H1 (cell line): ENCODE measurements at places on chromosomes 12 and 14. TPM values are rescaled to one million over a fixed set of nuclear protein-coding genes. Genes with fewer than 3 reads are reported as not detected.

DNA sequence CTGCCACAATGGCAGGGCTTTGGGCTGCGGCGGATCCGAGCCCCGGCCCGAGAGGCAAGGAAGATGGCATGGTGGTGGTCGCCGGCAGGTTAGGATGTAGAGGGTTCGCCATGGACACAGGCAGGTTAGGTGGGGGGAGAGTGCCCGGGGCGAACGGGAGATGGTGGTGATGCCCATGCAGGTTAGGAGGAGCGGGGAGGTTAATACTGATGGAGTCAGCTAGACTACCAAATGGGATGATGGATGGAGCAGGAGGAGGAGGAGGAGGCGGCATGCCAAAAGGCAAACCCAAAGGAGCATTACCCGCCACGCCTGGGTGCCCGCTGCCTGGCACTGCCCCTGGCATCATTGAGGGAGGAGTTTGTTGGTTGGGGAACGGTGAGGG lies 6.2 kb downstream of the MYL6 start:
- DNase-seq: no peak
- H3K36me3 ChIP-seq: peaks cover 86% of the 10 kb centered on the region
- no peaks in the 10 kb centered on the region for H3K27me3 ChIP-seq

DNA sequence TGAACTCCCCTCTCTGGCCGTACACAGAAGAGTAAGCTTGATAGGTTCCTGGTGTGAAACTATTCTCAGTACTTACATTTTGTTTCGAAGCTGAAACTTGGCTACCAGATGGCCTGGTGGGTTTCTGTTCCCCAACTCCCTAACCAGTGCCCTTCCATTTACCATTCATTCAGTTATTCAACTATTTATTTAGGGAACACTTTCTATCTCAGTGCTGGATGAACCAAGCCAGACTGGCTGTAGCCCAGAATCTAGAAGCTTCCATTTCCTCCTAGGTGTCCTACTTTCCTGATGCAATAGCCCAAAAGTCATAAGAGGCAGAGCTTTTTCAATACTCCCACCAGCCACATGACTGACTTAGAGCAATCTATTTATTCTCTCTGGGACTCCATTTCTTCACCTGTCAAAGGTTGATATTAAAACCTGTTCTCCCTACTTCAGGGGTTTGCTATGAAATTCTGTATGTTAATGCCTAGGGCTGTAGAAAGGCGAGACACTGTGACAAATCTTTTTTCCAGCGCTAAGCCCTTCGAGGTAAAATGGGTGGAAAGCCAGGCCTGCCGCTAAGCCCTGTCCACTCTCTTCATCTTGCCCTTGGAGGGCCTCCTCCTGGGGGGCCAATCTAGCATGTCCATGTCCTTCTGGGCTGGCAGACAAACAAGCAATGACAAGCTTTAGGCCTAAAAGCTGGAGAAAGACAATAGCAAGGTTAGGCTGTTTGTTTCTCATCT lies 8.1 kb upstream of the IRF2BPL start:
- no peaks in the 10 kb centered on the region for H3K36me3 ChIP-seq
- H3K4me1 ChIP-seq: peaks cover 26% of the 10 kb centered on the region
- DNase-seq: no peak
- no peak overlapping the region for H3K4me3 ChIP-seq
- 0 out of 2 replicates have a peak, but pooled peaks cover 4% of the 10 kb centered on the region for H3K27me3 ChIP-seq
- no peak overlapping the region for H3K27ac ChIP-seq

Gene FAM186B
- total RNA-seq: 0.21 and 0.73 TPM in 2 replicates

DNA sequence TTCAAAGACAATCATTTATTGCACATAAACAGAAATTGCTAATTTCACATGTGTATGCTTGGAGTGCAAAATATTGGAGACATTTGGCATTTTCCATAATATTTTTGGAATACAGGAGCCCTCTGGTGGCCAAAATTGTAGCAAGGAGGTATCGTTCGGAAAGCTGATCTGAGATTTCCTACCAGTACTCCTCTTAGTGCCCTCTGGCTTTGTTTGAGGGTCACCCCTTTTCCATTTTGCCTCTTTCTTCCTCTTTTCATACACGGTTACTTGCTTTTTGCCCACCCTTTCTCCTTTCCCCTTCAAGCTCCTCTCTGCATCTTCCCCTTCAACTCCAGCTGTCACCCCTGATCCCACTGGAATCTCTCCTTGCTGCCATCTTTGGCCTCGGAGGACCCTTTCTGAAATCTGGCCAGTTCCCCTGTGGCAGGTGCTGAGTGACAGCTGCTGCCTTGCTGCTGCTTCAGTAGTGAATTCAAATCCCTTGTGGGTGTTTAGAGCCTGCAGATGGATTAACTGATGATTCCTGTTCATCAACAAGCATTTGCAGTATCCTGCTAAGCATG lies 164.6 kb upstream of the PARP11 start:
- H3K4me3 ChIP-seq: no peak overlapping the region
- H3K4me1 ChIP-seq: peaks cover 3% of the 10 kb centered on the region; the same call in 1 of the 2 replicates
- no peaks in the 10 kb centered on the region for H3K36me3 ChIP-seq

Gene CSRP2
- 227 and 228 TPM in 2 replicates for total RNA-seq

- no peak for DNase-seq
- no peaks in the 10 kb centered on the region for H3K36me3 ChIP-seq
- no peak overlapping the region for H3K27ac ChIP-seq
- H3K27me3 ChIP-seq: no peaks in the 10 kb centered on the region
- no peaks in the 10 kb centered on the region for H3K4me1 ChIP-seq
Measured at GRCh38 chr12:96882862-96883261, 24.2 kb upstream of the NEDD1 start.

DNA sequence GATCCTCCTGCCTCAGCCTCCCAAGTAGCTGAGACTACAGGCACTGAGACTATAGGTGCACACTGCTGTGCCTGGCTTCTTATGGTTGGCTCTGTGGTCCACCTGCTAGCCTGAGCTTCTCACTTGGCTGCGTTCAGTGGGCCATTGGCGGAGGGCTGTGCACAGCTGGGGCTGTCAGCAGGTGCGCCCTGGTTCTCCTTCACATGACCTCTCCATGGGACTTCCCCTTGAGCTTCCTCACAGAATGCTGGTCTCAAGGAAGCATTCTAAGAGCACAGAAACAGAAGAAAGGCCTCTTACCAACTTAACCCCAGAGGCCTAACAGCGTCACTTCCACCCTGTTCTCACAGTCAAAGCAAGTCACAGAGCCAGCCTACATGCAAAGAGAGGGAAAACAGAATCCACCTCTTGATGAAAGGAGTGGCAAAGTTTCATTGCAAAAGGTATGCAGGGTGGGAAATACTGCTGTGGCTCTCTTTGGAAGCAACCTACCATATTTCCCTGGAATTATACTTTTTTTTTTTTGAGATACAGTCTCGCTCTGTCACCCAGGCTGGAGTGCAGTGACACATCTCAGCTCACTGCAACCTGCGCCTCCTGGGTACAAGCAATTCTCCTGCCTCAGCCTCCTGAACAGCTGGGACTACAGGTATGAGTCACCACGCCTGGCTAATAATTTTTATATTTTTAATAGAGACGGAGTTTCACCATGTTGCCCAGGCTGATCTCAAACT lies 9.3 kb downstream of the RILPL2 start:
- H3K4me3 ChIP-seq: no peak overlapping the region
- no peaks in the 10 kb centered on the region for H3K27me3 ChIP-seq
- H3K27ac ChIP-seq: no peak overlapping the region
- H3K4me1 ChIP-seq: no peaks in the 10 kb centered on the region
- no peak for DNase-seq

DNA sequence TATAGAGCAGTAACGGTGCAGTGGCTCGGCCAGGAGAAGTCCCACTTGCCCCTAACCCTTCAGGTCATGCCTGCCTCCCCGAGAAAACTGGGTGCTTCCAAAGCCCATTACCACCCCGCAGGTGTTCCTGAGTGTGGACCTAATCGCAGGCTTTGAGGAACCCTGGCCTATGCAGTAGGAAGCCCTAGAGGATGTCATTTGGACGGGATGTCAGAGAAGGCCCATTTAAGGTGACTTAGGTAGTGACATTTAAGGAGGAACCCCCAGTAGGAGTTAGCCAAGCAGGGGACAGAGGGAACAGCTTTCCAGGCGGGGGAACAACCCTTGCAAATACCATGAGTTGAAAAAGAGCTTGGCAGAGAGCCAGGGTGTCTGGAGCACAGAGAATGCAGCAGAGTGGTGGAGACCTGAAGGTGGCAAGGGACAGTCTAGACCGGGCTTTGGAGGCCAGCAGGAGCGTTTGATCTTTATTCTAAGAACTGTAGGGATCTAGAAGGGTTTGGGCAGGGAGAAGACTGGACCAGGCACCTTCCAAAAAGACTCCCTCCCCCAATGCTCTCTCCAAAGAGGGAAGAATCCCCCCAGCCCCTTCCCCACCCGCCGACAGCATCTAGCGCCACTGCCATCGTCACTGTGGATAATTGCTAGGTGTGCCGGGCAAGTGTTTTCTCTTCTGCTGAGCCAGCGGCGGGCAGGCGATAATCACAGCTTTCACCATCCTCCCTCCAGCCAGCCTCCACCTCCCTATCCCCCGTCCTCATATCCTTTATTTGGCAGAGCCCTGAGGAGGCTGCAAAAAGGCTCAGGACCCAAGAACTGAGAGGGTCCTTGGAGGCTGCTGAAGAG lies 33.3 kb upstream of the BEGAIN start:
- H3K27me3 ChIP-seq: no peaks in the 10 kb centered on the region; the same call in 1 of the 2 replicates
- H3K4me3 ChIP-seq: no peak overlapping the region
- no peaks in the 10 kb centered on the region for H3K36me3 ChIP-seq
- no peaks in the 10 kb centered on the region for H3K4me1 ChIP-seq

- no peaks in the 10 kb centered on the region for H3K27me3 ChIP-seq
- peaks cover 5% of the 10 kb centered on the region for H3K36me3 ChIP-seq
- H3K27ac ChIP-seq: no peak overlapping the region
- no peak overlapping the region for H3K4me3 ChIP-seq
- no peak for DNase-seq
- no peaks in the 10 kb centered on the region for H3K4me1 ChIP-seq
Measured at GRCh38 chr12:43733687-43734086, 24.9 kb downstream of the PUS7L start.

Gene ITPR2
- 48.3 and 48.4 TPM in 2 replicates for total RNA-seq

GRCh38 chr14:70706177-70706576 lies 64.5 kb downstream of the TTC9 start:
- no peak overlapping the region for H3K27ac ChIP-seq
- H3K4me1 ChIP-seq: peaks cover 20% of the 10 kb centered on the region
- no peak for DNase-seq
- no peaks in the 10 kb centered on the region for H3K27me3 ChIP-seq
- H3K4me3 ChIP-seq: no peak overlapping the region

- DNase-seq: peak; percentile 53
- peaks cover 13% of the 10 kb centered on the region for H3K4me1 ChIP-seq
- H3K36me3 ChIP-seq: peaks cover 8% of the 10 kb centered on the region
Measured at GRCh38 chr12:120710805-120711296, 593 bp downstream of the UNC119B start.

DNA sequence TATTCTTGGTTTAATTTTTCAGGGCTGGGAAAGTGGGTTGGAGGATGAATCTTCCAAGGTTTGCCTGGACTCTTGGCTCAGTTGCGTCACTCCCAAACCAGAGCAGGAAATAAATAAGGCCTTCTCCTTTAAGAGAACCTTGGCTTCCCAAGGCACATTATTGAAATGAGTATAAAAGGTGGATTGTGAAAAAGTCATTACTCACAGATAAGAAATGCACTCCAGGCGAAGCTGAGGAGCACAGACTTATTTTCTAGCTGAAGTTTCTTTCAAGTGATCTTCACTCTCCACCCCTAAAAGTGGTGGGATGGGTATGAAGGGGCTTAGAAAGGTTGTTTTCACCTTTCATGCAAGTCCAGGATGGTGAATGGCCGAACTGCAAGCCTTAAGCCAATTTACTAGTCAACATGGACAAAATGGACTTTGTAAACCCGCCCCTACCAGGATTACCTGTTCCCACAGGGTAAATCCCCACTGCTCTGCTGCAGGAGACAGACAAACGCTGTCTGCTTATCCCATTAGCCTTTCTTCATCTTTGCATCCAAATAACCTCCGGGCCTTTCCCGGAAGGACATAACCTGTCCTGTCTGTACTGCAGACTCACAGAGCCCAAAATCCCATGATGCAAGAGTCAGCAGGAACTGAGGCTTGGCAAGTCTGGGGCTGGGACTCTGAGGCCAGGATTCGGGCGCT lies 207.6 kb downstream of the BCL11B start:
- DNase-seq: peak; percentile 26
- H3K4me1 ChIP-seq: no peaks in the 10 kb centered on the region
- no peak overlapping the region for H3K27ac ChIP-seq
- no peaks in the 10 kb centered on the region for H3K27me3 ChIP-seq
- no peak overlapping the region for H3K4me3 ChIP-seq
- H3K36me3 ChIP-seq: no peaks in the 10 kb centered on the region

Gene KRT3
- not detected in 2 replicates for total RNA-seq

Gene ZFP36L1
- 132 TPM in 2 replicates for total RNA-seq

DNA sequence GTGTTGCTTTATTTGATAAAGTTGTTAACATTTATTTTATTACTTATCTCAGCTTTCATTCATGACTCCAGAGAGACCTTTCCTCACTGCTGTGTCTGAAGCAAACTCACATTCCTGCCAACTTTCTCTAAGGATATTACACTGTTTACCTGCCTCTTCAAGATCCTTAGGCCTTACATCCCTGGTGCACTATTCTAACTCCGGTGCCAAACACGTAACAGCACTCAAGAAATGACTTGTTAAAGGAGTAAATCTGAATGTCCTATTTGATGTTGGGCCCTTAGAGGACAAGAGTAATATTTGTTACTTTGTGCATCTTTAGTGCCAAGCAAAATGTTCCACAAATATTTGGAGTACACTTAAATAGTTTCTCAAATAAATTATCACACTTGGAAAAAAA lies 324.1 kb upstream of the FLRT2 start:
- H3K36me3 ChIP-seq: no peaks in the 10 kb centered on the region
- H3K4me3 ChIP-seq: no peak overlapping the region
- H3K27ac ChIP-seq: no peak overlapping the region
- no peak for DNase-seq
- peaks cover 4% of the 10 kb centered on the region for H3K4me1 ChIP-seq
- no peaks in the 10 kb centered on the region for H3K27me3 ChIP-seq

Gene ADAMTS20
- 4.5 and 5.1 TPM in 2 replicates for total RNA-seq

DNA sequence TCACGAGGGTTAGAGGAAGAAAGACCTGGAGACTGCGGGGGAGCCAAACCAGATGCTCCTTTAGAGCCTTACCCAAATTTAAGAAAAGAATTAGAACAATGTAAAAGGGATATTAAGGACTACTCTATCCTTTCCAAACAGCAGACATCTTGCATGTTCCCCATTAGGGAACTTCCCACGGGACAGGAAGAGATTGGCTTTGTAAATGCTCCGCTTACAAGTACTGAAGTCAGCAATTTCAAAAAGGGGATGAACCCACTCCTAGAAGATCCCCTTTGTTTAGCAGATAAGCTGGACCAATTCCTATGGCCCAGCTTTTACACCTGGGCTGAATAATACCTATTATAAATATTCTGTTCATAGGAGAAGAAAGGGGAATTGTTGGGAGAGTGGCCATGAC lies 74.2 kb downstream of the APOBEC1 start:
- no peak overlapping the region for H3K27ac ChIP-seq
- no peak for DNase-seq
- no peaks in the 10 kb centered on the region for H3K36me3 ChIP-seq

GRCh38 chr12:115255257-115255656 lies 571.3 kb upstream of the TBX3 start:
- H3K4me1 ChIP-seq: no peaks in the 10 kb centered on the region
- no peak overlapping the region for H3K27ac ChIP-seq
- no peak for DNase-seq
- H3K4me3 ChIP-seq: no peak overlapping the region
- H3K27me3 ChIP-seq: no peaks in the 10 kb centered on the region; the same call in 1 of the 2 replicates
